ENCODE measurements at places on chromosomes 6 and 20.

GRCh38 chr6:87103977-87104601 lies 9.2 kb upstream of the CGA start:
- DNase-seq, result no peak

DNA sequence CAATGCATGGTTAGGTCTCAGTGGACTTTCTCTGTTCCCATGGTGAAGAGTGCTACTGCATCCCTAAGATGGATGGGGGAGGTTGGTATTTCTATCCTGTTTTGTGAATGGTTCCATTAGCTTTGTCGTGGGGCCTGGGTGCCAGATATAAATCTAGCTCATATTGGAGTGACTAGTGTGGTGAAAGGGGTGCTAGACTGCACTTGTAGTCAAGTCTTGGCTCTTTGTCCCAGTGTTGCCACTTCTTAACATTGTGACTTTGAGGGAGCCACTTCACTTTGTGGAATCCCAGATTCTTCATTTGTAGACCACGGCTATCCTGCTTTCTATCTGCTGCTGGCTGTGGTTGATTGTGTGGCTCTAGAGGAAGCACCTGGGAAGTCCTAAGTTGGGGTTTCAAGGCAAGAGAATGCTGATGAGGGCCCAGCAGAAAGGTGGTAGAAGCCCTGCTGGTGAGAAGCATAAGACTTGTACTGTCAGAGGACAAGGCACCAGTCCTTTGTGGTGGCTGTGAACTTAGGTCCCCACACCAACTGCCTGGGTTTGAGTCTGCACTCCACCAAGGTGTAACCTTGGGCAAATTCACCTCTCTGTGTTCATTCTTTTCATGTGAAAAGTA lies 44.1 kb downstream of the VAPB start:
- no peak for DNase-seq

GRCh38 chr6:14789996-14790395 lies 455.9 kb upstream of the JARID2 start:
- no peak for DNase-seq

GRCh38 chr20:19501476-19502115 lies 256.5 kb upstream of the RIN2 start:
- DNase-seq, result no peak

DNA sequence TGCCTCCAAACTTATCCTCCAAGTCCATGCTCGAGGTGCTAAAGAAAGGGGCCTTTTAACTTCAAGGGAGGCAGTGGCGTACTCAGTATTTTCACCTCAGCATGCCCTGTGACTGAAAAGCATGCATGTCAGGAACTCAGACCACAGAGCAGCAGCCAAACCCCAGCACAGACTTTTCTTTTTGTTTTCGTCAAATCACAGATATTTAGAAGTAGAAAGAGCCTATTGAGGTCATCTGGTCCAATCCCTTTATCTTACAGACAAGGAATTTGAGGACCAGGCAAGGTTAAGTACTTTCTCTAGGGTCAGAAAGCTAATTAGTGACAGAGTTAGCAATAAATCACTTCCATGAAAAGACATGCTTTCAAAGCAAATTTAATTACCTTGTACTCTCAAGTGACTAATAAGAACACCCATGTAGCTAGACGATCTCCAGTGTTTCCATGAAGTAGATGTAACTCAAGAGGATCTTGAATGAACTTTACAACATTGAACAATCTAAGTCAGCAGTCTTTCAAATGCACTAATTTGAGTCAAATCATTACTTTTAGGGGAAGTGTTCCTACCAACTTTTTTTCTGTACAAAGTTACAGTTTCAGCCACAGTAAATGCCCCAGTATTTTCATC lies 35.9 kb downstream of the MOXD1 start:
- no peak for DNase-seq

DNA sequence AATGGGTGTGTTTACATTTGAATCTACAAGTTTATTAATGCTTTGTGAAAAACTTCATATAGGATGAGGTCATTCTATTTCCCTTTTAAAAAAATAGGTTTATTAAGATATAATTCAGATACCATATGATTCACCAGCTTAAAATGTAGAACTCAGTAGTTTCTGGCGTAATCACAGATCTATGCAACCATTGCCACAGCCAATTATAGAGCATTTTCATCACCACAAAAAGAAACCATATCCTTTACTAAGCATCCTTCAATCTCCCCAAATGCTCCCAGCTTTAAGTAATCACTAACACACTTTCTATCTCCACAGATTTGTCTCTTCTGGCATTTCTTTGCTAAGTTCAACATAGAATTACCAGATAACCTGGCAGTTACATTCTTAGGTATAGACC lies 137.2 kb downstream of the PTPRT start:
- DNase-seq, result no peak

GRCh38 chr6:112594886-112595594 lies 247.9 kb downstream of the RFPL4B start:
- DNase-seq, result no peak

GRCh38 chr20:38728191-38728781 lies 4.0 kb downstream of the SLC32A1 start:
- no peak for DNase-seq

GRCh38 chr6:106103728-106104109 lies 17.6 kb downstream of the PRDM1 start:
- DNase-seq, result peak; percentile 61

DNA sequence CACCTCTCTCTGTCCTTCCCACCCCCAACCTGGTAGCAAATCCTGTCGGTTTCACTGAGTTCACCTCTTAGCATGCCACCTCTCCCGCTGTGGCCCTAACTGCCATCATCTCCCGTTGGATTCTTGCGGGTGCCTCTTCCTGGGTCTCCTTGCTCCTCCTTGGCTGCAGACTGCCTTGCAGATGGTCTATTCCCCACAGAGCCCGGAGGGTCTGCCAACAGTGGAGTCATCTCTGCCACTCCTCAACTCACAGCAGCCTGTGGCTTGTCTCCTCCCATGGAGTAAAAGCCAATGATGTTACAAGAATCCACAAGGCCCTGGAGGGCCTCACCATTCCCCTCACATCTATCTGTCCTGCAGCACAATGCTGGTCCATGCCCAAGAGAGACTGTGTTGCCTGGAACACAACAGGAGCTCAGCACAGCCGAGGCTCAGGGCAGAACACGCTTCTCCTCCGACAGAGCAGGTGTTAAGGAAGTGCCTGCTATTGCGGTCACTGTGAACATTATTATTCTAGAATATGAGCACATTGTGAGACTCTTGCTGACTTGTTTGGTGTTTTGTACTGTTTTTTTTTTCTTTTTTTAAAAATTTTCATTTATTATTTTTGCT lies 241.8 kb upstream of the SULF2 start:
- no peak for DNase-seq

DNA sequence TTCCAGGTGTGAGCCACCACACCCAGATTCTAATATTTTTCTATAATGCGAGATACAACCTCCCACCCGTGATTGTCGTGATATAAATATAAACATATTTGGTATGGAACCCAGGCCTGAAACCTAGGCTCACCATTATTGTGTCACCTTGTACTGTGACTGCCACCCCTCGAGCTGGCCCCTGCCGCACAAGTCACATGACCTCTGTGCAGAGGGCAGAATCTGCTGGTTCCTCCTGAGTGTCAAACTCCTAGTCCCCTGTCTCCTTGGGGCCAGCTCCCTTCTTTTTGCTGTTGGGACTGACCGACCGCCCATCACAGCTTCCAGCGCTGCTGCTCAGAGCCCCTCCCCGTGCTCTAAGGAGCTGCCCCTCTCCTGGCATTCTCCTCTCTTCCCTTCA lies 86.4 kb downstream of the RSPH3 start:
- DNase-seq, result no peak

DNA sequence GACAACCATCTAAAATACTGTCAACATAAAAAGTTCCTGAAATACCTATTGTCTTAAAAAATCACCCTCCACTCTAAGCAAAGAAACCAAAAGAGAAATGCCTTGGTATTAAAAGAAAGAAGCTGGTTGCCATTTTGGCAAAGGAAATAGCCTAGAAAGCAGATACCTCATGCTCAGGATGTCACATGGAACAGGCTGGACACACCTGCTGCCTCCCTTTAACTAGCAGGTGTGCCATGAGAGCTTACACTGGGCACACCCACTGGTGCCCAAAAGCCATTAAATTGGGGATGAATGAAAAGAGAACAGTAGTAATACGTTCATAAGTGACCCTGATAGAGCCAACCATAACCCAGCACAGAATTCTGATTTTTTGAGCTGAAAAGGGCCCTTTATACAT lies 1.5 kb downstream of the SLC23A2 start:
- no peak for DNase-seq

DNA sequence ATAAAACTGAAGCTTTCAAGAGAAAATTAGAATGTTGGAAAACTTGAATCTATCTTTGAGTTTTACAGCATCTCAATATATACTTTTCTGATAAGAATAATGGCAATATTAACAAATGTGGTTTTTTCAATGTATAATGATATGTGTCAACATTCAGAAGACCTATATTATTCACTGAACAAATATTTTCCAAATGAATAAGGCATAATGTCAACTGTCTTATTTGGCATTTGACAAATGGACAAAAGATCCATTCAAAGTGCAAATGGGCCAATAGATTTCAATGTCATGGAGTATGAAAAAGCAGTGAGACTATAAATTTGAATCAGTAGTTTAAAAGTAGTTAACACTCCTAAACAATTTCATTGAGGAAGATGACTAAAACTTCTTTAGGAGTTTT lies 20.9 kb downstream of the LMBRD1 start:
- no peak for DNase-seq

- DNase-seq, result peak; percentile 95
Observed at GRCh38 chr6:134240665-134241431, 77.1 kb downstream of the SGK1 start.

Measured in CD4-positive, alpha-beta T cell treated with Interleukin-4 for 4 hours (primary cell).